ENCODE measurements at places on chromosomes 5 and 9. TPM values are rescaled to one million over a fixed set of nuclear protein-coding genes. Genes with fewer than 3 reads are reported as not detected.

Gene FGFR4
- 35.2 TPM for total RNA-seq

Gene ADAMTS12
- 6.3 TPM for total RNA-seq

DNA sequence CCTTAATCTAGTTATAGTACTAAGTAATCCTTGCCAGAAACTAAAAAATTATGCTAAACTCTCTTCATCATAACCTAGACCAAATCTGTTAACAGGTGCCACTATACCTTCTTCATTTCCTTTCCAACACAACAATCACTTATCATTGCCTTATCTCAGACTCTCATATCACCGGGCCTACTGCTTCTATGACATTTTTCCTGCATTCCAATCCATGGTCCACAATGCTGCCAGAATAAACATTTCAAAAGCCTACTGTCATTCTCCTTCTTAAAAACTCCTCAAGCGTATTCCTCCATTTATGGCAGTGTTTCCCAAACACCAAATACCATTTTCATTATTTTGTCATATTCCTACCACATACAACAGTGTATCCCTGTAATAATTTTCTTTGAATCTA lies 6.5 kb downstream of the PPP6C start:
- no peak for DNase-seq

GRCh38 chr5:36045895-36046294 lies 20.8 kb downstream of the UGT3A2 start:
- no peak for DNase-seq

DNA sequence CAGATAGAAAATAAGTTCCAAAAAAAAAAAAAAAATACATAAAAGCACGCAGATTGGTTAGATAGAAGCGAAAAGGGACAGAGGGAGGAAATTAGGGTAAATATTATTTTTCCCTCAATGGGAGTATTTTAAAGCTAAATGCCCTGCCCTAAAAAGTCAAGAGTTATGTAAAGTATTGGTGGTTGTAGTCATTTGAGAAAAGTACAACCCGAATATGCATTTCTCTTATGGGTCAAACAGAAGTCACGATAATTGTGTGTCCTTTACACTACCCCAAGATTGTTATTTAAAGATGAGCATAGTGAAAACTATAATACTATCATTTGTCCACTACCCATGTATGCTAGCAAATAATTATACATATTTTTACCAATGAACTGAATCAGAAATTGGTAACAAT lies 368.7 kb downstream of the NDUFS4 start:
- DNase-seq, result no peak

Gene SETX
- total RNA-seq, result 87.4 TPM

Gene ZNF622
- 98.3 TPM for total RNA-seq

DNA sequence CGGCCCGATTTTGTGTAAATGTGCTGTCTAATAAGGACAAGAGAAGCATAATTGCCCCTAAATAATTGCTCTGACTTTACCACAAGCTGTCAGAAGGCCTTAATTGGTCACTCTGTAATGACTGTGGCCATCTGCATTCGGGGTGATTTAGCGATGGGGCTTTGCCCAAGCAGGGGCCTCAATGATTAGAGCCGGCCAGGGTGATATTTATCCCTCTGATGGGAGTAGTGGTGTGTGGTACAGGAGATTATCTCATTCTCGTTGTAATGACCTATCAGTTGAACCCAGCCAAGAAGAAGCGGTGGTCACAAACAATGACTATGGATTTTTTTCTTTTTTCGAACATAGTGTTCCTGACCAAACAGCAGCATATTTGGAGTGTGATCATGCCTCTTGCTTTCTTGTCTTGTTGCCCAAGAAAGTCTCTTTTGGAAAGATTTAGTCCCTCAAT lies 72.0 kb upstream of the SAP30L start:
- no peak for DNase-seq

GRCh38 chr9:34262971-34263370 lies 66.1 kb downstream of the KIF24 start:
- DNase-seq, result no peak

GRCh38 chr5:38048400-38048799 lies 208.6 kb upstream of the GDNF start:
- DNase-seq, result no peak

- no peak for DNase-seq
Measured at GRCh38 chr5:181219262-181220177, 3.6 kb upstream of the TRIM41 start.

Gene SH2D3C
- total RNA-seq, result 0.05 TPM

DNA sequence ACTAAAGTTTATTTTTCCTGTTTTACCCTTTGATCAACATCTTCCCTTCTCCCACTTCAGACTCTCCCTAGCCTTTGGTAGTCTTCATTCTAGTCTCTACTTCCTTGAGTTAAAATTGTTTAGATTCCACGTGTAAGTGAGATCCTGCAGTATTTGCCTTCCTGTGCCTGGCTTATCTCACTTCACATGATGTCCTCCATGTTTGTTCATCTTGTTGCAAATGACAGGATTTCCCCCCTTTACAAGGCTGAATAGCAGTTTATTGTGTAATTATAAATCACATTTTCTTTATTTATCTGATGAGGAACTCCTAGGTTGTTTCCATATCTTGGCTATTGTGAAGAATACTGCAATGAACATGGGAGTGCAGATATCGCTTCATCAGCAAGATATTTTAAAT lies 461.7 kb downstream of the CHSY3 start:
- no peak for DNase-seq

- DNase-seq, result peak; percentile 45
Measured at GRCh38 chr5:53323943-53324642, 156.3 kb upstream of the FST start.

Gene TRIM36
- 4.0 TPM for total RNA-seq

Gene MLANA
- total RNA-seq, result not detected

DNA sequence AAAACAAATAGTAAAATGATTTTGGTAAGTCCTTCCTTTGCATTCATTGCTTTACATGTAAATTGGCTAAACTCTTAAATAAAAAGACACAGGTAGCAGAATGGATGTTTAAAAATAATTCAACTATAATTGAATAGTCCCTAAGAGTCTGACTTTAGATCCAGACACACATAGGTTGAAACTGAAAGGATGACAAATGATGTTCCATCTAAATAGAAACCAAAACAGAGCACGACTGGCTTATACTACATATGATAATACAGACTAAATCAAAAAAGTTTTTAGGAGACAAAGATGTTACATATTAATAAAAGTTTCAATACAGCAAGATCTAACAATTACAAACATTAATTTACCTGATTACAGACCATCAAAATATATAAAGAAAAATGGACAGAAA lies 2055.1 kb upstream of the WWC1 start:
- no peak for DNase-seq

Gene PCDHA6
- 1.0 TPM for total RNA-seq

GRCh38 chr9:130423272-130423671 lies 21.5 kb upstream of the ASS1 start:
- no peak for DNase-seq

Gene GAPVD1
- 50.0 TPM for total RNA-seq

GRCh38 chr5:158431369-158432029 lies 572.6 kb upstream of the CLINT1 start:
- peak; percentile 24 for DNase-seq

GRCh38 chr5:179858241-179858585 lies 404 bp downstream of the MRNIP start:
- peak; percentile 22 for DNase-seq

Gene ECSCR
- 0.40 TPM for total RNA-seq

- DNase-seq, result peak; percentile 99
Measured at GRCh38 chr5:109865637-109866036, 175.9 kb downstream of the MAN2A1 start.

DNA sequence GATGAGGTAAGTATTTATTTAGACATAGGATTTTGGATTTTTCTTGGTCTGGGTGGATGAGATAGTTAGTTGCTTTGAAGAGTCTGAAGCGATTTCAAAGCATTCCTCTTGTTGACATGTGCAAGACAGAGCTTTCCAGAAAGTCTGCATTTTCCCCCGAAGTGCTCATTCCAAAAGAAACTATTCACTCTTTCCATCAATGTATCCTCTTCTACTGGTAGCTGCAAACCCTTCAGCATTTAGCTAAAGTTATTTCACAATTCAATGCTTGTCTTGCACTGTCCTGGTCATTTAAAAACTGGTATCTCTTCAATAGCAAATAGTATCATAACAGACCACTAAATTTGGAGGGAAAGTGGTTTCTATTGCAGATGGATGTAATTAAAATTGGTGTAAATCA lies 13.0 kb downstream of the NREP start:
- DNase-seq, result no peak

DNA sequence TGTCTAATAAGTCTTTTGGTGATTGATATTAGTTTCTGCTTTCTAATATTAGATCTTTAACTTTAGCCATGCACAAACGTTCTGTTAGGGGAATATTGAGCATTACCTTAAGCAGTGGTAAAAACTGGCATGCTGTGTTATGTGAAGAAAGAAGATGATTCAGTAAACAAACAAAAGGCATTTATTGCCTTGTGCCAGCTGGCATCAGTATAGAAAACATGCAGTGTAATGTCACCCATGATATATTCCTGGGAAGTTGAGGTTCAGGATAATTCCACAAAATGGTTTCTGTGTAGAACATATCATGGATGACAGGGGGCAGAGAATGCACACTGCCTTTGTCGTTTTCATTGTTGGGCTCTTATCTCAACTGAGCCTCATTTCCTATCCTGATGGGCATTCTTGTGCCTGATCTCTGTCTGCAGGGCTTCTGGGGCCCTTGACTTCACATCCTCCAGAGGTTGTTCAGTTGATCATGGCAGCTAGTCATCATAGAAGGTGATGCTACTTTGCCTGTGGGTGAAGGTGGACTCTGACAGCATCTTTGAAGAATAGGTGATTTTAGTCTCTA lies 24.2 kb downstream of the LRRTM2 start:
- DNase-seq, result no peak

GRCh38 chr9:751137-752051 lies 90.1 kb upstream of the DMRT1 start:
- DNase-seq, result no peak

DNA sequence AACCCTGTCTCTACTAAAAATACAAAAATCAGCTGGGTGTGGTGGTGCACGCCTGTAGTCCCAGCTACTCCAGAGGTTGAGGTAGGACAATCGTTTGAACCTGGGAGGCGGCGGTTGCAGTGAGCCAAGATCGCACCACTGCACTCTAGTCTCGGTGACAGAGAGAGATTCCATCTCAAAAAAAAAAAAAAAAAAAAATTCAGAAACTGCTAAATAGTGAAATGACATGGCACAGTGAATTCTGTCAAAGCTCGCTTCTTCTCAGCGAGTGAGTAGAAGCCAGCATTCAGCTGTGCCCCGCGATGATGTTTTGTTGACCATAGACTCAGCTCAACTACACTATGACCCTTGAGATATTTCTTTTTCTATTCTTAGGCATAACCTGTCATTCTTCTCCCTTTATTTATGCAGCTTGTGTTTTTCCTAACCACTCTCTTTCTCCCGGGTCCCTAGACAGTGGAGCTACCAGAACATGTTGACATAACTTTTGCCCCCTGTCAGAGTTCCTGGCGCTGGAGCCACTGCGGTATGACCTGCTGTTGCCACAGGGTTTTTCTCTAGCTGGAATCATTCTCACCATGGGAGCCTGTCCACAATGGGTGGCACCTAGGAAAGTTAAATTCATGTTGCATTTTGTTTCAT lies 13.5 kb upstream of the IQGAP2 start:
- DNase-seq, result no peak

- DNase-seq, result no peak
Measured at GRCh38 chr5:7245121-7245651, 150.8 kb upstream of the ADCY2 start.

DNA sequence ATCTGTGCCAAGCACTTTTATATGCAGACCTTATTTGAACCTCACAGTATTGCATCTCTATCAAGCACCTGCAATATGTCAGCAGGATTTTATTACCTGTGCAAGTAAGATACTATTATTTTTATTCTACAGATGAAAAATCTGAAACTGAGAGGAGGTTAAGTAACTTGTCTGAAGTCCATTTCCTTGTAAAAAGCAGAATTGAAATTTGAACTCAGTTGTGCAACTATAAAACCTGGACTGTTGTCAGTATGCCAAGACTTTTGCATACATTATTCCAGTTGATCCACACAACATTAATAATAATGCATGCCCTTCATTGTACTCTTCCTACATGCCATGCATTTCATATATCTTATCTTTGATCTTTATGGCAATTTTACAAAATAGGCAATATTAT lies 82.2 kb upstream of the BRINP1 start:
- no peak for DNase-seq

DNA sequence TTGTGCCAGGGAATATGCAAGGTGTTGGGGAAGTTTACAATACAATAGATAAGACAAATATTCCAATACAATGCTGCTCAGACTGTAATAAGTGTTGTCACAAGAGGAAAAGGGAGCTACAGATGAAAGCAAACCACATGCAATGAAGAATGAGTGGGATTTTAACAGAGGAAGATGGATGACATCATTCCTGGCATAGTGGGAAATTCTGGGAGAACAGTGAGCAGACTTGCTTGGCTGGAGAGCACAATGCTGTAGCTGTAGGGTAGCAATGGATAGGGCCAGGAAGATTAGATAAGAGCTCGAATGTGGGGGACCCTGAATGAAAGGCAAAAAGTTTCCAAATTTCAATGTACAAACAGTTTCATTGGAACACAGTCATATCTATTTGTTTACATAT lies 9.5 kb upstream of the DPYSL3 start:
- DNase-seq, result no peak

Gene CCDC171
- 0.87 TPM for total RNA-seq

Gene LCN6
- total RNA-seq, result not detected

DNA sequence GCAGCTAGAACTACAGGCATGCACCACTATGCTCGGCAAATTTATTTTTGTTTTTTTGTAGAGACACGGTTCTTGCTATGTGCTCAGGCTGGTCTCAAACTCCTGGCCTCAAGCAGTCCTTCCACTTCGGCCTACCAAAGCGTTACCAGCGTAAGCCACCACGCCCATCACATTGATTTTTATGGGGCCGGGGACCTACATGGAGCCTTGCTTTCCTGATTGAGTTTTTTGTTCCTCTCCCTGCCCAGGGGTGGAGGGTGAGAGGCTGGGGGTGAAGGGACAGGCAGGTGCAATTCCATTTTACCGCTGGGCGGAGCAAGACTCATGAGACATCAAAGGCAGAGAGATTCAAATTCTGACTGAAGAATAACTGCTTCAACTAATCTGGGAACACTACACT lies 1.9 kb downstream of the ALDH1B1 start:
- DNase-seq, result no peak

Gene VCAN
- 2,590 TPM for total RNA-seq

DNA sequence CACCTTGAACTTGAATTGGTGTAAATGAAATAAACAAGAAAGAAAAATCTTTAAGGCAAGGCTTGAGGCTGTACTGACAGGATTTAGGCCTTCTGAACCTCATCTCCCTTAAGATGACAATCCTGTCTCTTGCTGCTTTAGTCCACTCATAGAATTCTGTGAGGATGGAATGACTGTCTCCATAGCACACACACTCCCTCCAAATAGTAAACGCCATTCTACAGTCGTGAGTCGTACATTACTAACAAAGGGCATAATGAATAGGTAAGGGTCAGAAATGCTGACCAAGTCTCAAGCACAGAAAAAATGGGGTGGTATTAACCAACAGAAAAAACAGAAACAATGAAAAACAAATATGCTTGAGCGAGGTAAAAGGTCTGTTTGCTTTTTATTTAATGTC lies 71.8 kb upstream of the SIMC1 start:
- DNase-seq, result peak; percentile 43

All from renal cortical epithelial cell (primary cell).